Suprapubic skin (tissue), 4 donors: ENCODE measurements at places on chromosomes 13 and 19.

GRCh38 chr19:29666578-29667386 is 1.5 kb downstream of the PLEKHF1 start:
- DNase-seq, result no peak

- DNase-seq, result no peak
Measured at GRCh38 chr19:30856376-30856775, 484.2 kb downstream of the ZNF536 start.

- DNase-seq, result no peak
Measured at GRCh38 chr13:23292586-23292985, 111.8 kb downstream of the SGCG start.

DNA sequence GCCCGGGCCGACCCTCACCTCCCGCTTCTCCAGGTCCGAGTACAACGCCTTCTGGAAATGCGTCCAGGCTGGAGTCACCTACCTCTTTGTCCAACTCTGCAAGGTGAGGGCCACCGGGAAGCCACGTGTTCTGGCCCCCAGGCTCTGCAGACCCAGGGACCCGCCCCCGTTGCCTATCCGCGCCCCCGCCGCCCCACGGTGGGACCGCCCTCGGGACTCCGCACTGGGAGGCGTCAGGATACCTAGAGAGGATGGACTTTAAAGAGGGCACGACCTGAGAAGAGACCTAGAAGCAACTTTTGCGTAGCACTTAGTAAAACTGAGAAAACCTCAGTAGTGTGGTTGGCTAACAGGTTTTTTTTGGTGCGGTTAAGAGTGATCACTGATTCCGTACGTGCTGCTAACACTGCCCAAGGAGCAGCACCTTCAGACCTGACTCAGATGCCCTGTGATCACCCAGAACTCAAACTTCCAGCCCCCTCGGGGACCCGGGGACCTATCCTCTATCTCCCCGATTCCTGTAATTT is 492 bp downstream of the TMEM147 start:
- DNase-seq, result no peak

- DNase-seq, result no peak
Measured at GRCh38 chr13:45196096-45196495, 4.7 kb downstream of the KCTD4 start.

DNA sequence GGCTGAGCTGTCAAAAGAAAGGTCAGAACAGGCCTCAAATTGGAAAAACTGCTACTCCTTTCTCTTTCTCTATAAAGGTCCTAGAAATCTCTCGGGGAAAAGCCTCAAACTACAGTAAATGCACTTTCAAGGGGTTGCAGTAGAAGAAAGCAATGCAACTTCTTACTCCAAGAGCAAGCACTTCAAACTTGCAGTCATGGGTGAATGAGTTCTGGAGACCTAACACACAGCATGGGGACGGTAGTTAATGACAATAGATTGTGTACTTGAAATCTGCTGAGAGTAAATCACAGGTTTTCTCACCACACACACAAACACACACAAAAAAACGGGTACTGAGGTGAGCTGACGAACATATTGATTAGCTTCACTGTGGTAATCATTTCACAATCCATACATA is 11.8 kb downstream of the TUBGCP3 start:
- DNase-seq, result no peak

DNA sequence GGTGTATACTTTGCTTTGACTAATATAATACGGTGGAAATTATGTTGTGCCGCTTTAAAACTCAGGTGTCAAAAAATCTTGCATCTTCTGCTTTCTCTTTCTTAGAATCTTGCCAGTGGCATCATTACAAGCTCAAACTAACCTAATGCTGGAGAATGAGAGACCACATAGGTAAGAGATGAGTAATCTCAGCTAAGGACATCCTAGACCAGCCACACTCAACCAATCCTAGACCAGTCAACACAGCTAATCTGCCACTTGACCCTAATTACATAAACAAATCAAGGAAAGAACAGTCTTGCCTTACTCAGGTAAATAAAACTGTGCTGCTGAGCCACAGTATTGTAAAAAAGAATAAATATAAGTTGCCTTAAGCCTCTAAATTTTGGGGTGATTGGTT is 1323.9 kb upstream of the SPRY2 start:
- no peak for DNase-seq

GRCh38 chr13:112984954-112985802 is 16.2 kb downstream of the MCF2L start:
- no peak for DNase-seq

DNA sequence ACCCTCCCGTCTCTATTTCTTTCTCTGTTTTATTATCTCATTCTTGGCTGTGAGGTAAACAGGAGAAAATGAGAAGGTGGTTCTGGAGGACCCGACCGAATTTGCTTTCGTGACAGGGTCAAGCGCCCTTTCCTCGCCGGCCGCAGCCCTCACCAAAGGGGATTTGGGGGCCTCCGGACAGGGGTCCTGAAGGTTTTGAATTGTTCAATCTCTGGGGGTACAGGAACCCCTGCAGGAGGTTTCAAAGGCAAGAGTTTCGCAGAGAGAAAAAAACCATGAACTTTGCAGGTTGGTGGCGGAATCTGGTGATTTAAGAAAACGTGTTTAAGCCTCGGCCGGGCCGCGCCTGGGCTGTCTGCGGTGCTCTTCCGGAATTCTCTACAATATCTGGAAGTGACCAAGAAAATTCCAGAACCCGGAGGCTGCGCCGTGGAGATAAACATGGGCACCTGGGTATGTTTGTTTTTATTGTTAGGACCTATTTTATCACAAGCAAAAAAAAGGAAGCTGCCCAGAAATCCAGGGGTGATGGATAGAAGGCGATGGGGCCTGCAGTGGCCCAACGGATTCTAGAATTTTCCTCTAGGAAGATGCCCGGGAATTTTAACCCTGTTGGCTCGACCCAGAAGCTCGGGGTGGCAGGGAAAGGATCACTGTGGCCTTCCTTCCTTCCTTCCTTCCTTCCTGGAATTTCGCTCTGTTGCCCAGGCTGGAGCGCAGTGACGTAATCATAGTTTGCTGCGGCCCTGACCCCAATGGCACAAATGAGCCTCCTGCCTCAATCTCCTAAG is 14.2 kb upstream of the PTBP1 start:
- no peak for DNase-seq

DNA sequence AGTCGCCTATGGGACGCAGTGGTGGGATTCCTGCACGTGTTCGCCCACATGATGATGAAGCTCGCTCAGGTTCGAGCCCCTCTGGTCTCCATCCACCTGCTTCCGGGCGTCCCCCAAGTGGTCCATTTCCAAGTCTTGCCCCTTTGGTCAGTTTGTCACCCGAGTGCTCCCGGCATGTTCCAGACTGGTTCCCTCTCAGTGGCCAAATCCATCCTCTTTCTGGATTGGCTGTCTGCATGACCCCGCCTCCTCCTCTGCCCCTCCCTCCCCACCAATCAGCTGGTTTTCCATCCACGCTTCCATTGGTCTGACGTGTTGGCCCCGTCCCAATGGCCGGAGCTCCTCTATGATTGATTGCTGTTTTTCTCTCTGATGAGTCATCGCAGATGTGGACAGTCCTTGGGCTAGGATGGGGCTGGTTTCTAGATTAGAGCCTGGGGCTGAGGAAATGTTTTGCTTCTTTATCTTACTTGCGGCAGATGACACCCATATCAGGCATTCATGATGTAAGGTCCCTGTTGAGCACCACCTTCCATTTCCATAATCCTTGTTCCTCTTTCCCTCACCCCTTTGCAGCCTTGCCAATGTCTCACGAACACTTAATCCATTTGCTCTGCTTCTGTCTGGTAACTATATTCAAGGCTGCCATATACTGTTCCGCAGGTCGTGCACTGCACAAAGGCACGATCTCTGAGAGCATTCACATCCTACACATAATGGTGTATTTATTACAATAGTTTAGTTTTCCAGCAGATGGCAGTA is 73.8 kb downstream of the MAP4K1 start:
- DNase-seq, result no peak

DNA sequence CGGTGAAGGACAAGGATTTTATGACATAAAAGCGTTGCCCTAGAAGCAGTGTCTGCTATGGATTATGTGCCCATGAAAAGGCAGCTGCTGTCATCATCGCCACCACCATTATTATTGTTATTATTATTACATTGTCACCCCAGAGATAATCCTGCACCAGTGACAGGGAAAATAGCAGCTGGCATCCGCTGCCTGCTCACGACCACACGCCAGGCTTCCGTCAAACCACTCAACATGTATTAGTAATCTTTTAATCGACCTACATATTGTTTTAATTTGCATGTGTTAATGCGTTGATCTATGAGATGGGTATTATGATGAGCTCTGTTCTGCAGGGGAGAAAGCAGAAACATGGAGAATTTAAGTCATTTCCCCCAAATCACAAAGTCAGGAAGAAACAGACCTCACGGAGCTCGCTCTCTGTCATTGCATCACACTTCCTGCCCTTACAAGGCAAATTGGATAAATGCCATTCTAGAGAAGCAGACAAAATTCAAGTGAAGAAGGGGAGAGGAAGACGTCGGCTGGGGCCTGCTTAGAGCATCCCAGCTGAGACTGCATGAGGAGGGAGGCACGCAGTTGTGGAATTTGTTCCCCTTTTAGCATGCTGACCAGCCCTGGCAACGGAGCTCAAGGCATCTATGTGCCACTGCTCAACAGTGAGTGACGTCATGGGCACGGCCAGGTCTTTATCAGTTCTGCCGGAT is at the start of gene FFAR3:
FFAR3 (plus strand) TSS at position 594 of the 707 bp plus-strand sequence. CDS start 431 bp downstream, outside the sequence.
- DNase-seq, result peak; percentile 8

GRCh38 chr19:6589711-6590257 is 1.2 kb downstream of the CD70 start:
- no peak for DNase-seq

DNA sequence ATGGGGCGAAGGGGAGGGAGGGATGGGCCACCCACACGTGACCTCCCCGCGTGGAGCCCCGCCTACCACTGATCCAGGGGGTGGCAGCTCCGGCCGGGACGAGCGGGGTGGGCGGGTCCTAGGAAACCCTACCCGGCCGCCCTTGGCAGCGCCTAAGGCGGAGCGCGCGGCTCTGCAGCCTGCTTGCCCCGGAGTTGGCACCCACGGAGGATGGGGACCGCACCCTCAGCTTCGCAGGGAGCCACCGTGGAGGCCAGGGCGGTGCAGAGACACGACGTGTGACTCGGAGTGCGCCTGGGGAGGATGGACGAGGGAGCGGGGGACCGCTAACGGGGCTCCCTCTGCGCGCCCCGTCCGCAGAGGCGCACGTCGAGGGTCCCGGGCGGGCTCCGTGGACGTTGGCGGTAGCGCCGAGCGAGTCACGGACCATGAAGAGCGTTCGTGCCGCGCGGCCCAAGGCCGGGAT is at the start of gene RGS9BP:
RGS9BP (plus strand) TSS at position 129 of the 466 bp plus-strand sequence. CDS start 416 bp downstream, outside the sequence.
- DNase-seq, result peak; percentile 92

GRCh38 chr13:48773531-48774275 is 120.0 kb downstream of the CYSLTR2 start:
- DNase-seq, result no peak

DNA sequence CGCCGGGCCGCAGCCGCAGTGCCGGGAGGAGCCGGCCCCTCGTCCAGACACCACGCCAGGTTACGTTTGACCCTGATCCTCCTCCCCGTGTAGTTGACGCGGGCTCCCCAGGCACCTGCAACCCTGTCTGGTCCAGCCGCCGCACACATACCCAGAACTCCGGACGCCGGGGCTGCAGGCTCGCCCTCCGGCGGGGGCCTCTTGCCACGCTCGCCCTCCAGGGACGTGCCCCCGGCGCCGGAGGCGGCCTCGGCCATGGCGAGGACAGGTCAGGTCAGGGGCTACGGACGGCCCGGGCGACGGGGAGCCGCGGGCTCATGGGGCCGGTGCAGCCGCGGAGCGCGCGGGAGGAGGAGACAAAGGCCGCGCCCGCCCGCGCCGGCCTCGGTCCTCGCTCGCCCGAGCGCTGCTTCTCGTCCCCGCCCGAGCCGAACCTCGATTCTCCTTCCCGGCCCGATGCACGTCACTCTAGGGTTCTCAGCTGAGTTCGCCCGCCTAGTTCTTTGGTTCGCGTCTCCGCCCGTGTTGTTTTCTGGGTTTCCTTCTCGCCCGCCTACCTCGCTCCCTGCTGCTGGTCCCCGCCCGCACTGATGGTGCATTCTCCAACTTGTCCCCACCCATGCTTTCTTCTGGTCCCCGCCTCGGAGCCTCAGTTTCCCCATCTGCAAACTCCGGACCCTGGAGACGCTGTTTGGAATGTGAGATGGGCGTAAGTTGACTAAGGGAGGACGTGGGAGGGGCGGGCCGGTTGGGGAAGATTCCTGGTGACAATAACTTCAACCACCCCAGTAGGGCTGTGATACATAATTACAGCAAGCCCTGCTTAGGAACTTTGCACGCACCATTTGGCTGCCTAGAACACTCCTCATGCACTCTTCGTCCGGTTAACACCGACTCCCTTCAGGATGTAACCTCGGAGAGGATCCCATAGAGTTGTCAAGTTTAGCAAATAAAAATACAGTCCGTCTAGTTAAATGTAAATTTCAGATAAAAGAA is at the start of gene ANO8:
ANO8 (minus strand) TSS at position 442 of the 996 bp plus-strand sequence; CDS start at position 257, 185 bp downstream.
- peak; percentile 97 for DNase-seq

DNA sequence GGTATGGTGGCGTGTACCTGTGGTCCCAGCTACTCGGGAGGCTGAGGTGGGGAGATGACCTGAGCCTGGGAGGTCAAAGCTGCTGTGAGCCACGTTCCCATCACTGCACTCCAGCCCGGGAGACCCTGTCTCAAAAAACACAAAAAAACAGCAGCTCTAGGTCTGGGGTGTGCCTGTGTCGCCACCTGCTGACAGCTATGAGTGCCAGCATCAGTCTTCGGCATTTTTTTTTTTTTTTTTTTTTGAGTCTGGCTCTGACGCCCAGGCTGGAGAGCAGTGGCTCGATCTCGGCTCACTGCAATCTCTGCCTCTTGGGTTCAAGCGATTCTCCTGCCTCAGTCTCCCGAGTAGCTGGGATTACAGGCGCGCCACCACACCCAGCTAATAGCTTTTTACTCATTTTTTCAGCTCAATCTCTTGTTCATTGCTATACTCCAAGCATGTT is 10.1 kb downstream of the AP2S1 start:
- no peak for DNase-seq

DNA sequence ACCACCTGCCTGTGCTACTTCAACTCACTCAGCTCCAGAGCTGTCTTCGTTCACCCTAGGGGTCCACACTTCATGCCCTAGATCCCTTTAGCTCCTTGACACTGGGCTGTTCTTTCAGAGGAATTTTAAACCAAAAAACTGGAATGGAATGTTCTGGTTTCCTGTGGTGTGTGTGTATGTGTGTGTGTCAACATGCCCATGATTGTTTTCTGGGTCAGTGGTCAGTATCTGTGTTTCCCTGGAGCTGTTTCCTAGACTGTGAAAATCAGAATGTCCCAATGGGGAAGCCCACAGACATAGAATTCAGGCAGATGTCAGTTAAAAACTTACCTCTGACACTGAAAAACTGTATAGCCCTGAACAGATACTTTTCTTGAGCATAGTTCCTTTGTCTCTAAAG is 1.3 kb downstream of the PMIS2 start:
- no peak for DNase-seq

- no peak for DNase-seq
Measured at GRCh38 chr19:42198676-42199439, 18.6 kb downstream of the DEDD2 start.

- no peak for DNase-seq
Measured at GRCh38 chr13:102830646-102831045, 15.2 kb upstream of the ERCC5 start.

- DNase-seq, result no peak
Measured at GRCh38 chr13:37385956-37386670, 212.5 kb downstream of the POSTN start.
